Kidney glomerular epithelial cell (primary cell): ENCODE measurements at places on chromosomes 1 and 21.

GRCh38 chr1:241985787-241986186, 13.1 kb downstream of the MAP1LC3C start:
- peak; percentile 4 for DNase-seq

DNA sequence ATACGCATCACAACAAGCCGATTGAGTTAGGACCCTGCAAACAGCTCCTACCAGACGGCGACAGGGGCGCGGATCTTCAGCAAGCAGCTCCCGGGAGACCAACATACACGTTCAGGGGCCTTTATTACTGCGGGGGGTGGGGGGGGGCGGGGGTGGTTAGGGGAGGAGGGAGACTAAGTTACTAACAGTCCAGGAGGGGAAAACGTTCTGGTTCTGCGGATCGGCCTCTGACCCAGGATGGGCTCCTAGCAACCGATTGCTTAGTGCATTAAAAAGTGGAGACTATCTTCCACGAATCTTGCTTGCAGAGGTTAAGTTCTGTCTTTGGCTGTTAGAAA, 162.0 kb downstream of the RUNX1 start:
- peak; percentile 51 for DNase-seq

GRCh38 chr1:84433258-84434080, 35.2 kb downstream of the DNASE2B start:
- DNase-seq = peak; percentile 64

GRCh38 chr21:37734846-37735245, 181.4 kb downstream of the KCNJ6 start:
- DNase-seq = no peak

DNA sequence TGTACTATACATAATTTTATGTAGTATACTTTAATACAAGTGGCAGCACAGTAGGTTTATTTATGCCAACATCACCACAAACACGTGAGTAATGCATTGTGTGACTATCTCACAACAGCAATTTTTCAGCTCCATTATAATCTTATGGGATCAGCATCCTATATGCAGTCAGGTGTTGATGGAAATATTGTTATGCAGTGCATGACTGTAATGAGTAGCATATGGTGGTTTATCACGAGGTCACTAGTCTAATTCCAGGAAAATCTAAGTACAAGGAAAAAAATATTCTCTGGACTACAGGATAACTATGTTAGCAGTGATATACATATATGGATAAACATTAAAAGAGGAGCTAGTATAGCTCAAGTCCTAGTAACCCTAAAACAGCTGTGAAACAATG, 69.0 kb downstream of the ATP1B1 start:
- DNase-seq = no peak

GRCh38 chr1:92711473-92712165, 73.3 kb downstream of the EVI5 start:
- peak; percentile 19 for DNase-seq

DNA sequence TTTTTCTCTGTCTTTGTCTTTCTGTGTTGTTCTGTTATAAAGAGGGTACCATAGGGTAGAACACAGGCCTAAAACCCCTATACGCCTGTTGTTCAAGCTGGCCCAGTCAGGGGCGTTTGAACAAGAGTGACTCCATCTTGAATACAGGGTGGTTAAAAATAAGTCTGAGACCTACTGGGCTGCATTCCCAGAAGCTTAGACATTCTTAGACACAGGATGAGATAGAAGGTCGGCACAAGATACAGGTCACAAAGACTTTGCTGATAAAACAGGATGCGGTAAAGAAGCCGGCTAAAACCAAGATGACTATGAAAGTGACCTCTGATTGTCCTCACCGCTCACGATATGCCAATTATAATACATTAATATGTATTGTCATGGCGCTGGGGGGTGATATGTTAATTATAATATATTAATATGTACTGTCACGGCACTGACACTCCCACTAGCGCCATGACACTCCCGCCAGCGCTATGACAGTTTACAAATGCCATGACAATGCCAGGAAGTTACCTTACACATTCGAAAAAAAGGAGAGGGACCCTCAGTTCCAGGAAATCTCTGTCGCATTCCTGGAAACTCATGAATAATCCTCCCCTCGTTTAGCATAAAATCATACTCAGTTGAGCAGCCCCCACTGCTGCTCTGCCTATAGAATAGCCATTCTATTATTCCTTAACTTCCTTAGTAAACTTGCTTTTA, 58.5 kb upstream of the KLHDC7A start:
- DNase-seq = no peak

DNA sequence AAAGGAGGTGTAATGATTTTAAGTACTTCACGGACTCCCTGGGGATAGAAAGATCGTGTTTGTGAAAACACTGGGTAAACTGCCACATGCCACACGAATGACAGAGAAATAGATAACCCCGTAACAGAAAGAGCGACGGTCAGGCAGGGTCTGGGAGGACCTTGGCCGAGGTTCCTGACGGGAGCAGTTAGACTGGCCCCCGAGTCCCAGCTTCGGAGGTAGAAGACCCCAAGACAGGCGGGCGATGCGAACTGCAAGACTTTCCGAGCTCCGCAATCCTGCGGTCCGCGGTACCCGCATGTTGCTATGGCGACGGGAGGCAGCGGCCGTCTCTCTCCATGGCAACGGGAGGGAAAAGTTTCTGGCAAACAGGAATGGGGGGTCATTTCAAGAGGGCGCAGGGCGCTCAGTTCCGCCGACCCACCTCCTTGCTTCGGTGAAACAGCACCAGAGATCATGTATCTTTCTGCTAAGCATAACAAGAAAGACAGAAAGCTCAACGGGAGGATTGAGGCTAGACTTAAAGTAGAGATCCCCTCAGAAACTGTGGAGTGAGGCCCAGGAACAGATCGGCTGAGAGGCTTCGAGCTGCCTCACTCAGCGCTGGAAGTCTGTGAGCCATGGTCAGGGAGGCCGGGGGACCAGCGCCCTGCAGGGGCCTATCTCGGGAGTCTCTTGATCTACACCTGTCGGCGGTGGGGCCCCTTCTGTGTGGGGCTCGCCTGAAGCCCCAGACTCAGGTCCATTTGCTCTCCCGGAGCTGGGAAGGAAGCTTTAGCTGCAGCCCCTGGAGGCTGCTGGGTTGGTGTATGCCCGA, 685 bp upstream of the SYT6 start:
- no peak for DNase-seq

GRCh38 chr1:199574950-199575349, 452.6 kb upstream of the NR5A2 start:
- DNase-seq = no peak
